ENCODE measurements at places on chromosomes 5 and 9. TPM values are rescaled to one million over a fixed set of nuclear protein-coding genes. Genes with fewer than 3 reads are reported as not detected.

DNA sequence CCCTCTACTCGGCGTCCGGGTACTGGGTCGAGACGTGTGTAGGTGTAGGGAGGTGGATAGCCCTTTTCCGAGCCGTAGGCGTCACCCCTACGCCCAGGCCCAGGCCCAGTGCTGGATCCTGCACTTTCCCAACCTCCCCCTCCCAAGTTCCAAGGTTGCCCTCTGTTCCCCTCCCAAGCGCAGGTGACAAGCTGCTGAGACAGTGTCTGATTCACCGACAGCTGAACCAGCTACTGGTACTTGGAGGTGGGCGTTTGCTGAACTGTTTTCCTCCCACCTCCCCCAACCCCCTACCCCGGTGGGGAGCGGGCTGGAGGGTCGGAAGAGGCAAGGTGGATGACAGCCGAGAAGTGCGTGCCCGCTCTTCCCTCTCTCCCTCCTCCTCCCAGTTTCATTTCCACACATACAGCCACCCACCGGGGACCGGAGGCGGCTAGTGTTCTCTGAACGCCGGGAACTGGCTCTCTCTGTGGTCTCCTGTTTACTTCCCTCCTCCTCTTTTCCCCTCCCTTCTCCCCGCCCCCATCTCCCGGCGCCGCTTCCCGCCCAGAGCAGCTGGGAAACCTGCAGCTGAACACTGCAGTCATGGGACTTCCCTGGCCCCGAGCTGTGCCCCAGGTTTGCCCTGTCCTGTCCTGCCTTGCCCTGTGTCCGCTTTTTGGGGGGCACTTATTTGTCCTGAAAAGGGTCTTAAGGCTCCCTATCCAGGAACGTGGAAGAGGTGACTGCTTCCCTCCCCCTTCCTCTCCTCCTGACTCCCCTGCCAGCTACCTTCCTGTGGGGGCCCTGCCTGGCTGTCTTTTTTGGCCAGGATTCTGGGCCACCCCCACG, 6.2 kb upstream of the KLF9 start:
- peak; percentile 96 for DNase-seq

DNA sequence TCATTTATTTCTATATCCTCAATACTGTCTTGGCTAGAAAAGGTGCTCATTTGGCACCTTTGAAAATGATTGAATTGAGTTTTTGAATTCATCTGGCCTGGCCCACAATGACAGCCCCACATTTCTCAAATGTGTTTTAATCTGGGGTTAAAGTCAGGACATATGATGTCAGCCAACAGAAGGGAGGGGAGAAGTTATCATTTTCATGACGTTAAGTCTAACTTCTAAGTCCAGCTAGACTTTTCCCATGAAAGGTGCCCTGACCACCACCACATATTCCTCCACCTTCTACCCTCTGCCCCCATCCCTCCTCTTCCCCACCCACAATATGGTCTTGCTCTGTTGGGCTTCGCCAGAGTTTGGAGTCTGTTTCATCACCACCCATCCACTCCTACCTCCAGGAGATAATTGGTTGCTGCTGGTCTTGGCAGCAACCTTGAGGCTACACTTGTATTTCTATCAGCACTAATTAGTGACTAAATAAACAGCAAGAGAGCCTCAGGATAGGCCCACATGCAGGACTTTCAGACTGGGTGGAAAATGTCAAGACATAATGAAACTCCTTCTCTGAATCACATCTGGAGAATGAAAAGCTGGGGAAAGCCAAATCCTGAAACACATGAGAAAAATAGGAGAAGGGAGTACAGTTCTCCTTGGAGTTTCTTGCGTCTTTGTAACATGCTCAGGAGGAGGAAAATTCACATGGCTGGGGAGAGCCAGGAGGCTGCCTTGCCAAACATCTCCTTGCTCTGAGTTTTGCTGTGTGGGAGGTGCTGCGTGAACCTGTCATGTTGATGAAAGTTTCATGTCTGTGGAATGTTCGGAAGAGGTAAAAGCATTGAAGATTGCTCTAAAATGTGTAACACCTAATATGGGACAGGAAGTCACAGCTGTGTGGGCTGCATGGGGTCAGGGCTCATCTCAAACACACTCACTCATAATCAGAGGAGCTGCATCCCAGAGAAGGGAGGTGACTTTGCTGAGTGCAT, 544.7 kb upstream of the KLF4 start:
- DNase-seq = peak; percentile 84

DNA sequence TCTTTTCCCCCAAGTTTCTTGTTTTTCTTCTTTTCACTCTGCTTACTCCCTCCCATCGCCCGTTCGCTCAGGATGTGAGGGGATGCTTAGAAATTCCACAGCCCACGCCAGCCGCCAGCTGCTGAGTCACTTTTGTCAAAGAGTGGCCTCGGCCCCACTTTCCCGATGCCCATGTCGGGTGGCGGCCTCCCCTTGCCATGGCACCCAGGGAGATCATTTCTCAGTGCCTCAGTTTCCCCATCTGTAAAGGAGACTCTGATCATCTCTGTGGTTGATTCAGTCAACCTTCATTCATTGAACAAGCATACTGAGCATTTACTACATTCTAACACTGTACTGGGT, 353 bp upstream of the PDGFRB start:
- DNase-seq = no peak

- DNase-seq = no peak
Measured at GRCh38 chr5:158413122-158413680, 554.3 kb upstream of the CLINT1 start.

DNA sequence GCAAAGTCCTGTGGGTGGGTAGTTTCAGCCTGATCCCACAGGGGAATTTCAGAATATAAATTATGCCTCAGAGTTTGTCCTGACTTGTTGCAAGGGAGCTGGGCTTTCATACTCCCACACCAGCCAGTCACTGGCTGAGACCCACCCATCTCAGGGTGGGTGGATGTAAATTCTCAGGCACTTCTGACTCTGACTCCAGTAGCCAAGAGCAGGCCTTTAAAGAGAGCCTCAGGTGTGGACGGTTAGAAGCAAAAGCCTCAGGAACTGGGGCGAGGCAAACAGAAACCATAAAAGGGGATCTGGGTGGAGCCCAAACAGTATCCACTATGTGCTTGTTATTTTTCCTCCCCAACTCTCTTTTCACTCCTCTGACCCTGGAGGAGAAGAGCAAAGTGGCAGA, 28.6 kb upstream of the FBXW11 start:
- DNase-seq = no peak

GRCh38 chr5:43007911-43008362, 32.2 kb downstream of the ANXA2R start:
- peak; percentile 44 for DNase-seq

- no peak for DNase-seq
Measured at GRCh38 chr9:137293482-137294090, 8.5 kb downstream of the NRARP start.

GRCh38 chr5:62606878-62607277, 28.3 kb downstream of the LRRC70 start:
- DNase-seq = no peak

- no peak for DNase-seq
Measured at GRCh38 chr5:181185560-181185959, 19.4 kb downstream of the TRIM7 start.

DNA sequence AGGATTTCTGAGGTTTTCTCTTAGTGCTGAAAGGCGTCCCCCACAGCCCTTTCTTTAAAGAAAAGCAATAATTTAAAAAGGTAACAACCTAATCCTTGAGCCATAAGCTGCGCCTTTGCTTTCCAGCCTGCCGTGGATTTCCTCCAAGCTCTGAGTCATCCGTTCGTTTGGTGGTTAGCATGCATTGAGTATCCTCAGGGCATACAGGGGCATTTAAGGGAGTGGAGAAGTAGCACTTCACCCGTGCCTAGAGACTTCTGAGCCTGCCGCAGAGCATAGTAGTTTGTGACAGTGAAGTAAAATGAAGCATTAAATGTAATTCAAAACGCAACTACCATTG, 892 bp upstream of the TNC start:
- DNase-seq = peak; percentile 73

- DNase-seq = peak; percentile 24
Measured at GRCh38 chr9:1083325-1083913, 33.3 kb downstream of the DMRT2 start.

DNA sequence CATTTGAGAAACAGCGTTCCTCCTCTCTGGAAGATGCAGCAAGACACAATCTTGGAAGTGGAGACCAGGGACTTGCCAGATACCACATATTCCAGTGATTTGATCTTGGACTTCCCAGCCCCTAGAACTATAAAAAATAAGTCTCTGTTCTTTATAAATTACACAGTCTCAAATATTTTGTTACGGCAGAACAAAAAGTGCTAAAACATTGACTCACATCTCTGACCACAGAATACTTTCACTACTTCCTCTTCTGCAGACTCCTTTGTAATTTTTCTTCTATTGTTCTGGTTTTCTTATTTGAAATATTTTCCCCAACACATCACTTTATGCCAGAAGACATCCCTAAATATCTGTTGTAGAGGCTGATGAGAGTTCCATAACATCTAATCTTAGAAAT, 706.1 kb upstream of the CDH18 start:
- DNase-seq = no peak

- no peak for DNase-seq
Measured at GRCh38 chr5:96863949-96864584, 12.2 kb upstream of the ERAP2 start.

SLC24A2 gene
- total RNA-seq = 3.3 TPM

GTF3C4 gene
- 16.7 TPM for total RNA-seq

MZB1 gene
- 5.6 TPM for total RNA-seq

ALDOB gene
- total RNA-seq = 0.95 TPM

DAB2 gene
- 80.1 TPM for total RNA-seq

CCL19 gene
- total RNA-seq = 1.3 TPM

PTPN3 gene
- 2.6 TPM for total RNA-seq

GADD45G gene
- total RNA-seq = 14.0 TPM
